Brain (organoid and tissue), 16 donors: ENCODE measurements at places on chromosomes 7 and 10.

- no peak for DNase-seq
Observed at GRCh38 chr7:30920021-30920583, 8.4 kb downstream of the AQP1 start.

DNA sequence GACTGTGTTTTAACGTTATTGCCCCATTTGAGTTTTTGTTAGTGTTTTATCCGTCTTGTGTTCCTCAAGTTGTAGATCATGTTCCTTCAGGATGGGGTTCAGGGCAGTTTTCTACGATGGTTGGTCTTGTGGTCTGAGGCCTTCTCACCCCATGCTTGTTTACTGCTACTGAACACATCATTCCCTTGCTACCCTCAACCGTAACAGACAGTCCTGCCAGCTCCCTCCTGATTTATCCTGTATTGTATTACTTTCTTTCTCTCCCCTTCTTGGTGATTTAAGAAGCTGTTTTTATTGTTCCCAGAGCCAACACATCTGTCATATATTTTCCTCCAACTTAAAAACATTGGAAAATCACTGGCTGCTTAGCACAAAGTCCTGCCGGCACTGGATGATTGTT lies 719.8 kb downstream of the INHBA start:
- no peak for DNase-seq

DNA sequence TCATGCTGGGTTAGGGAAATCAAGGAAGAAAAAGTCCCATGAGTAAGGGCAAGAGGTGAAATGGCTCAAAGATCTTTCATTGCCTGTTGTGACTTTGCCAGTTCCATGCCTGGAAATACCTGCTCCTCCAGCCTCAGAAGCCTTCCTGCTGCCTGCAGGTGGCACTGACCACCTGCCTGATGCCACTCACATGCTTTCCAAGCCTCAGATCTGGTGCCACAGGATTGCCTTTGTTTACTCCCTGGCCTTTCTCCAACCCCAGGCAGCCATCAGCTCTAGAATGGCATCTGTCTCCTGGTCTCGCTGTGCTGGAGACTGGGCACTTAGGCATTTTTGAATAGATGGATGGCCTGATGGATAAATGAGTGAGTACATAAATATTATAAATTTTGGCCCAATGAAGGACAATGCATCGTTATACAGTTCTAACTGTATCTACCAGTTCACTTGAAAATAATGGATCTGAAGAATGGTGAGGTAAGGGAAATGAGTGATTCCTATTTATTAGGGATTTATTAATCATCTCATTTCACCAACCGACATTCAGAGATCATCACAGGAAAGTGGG lies 657.2 kb downstream of the INHBA start:
- DNase-seq: peak; percentile 28

DNA sequence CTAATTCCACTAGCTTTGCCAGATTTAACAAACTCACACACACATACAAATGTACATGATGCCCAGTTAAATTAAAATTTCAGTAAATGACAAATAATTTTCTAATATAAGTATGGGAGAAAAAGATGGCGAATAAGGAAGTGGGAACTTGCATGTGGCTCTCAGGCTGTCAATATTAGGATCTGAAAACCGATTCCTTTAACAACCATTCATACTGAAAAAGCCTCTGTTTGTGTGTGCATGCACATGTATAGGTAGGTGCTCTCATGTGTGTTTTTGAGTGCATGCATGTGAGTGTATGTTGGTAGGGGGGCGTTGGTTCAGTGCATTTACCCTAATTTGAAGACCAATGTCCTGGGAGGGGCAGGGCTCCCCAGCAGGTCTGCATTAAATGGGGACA lies 125.3 kb downstream of the HTR7 start:
- no peak for DNase-seq

DNA sequence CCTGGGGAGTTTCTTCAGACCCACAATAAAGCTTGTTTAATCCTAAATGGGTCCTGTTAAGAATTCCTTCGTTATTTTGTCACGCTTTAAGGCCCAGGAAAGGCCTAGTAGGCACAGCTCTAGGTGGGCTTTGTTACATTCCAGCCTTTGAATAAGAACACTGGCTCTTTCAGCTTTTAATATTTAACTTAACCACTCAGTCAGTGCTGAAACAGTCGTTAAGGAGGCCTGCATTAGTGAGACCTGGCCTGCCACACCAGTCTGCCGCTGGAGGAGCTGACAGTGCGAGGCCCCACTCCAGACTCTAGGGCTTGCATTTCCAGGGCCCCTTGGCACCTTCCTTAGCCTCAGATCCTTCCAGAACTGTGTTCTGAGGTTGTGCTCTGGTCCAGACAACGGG lies 351.4 kb downstream of the GLRX3 start:
- DNase-seq: no peak

- DNase-seq: no peak
Observed at GRCh38 chr7:50513166-50513871, 51.9 kb downstream of the DDC start.

DNA sequence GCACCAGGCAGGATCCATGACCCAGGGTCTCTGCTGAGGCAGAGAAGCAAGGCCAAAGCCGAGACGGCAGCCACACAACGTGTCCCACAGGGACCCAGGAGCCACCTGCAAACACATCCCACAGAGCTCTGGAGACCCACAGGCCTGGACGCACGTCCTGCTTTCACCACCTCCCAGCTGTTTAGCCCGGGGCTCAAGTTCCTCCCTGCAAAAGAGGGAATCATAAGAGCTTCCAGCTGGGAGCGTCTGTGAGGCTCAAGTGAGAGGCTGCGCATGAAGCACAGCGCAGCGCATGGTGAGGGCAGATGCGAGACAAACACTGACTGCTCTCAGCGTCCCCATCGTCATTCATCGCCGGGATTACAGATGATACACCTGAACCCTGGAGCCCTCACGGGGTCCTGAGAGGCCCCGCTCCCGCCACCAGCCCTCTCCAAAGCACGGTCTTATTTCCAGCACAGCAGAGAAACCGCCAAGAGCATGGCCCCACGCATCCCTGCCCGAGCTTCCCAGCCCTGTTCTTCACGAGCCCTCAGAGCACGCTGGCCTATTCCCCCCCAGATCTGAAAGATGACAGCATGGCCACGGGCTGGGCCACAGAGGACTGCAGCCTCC lies 88.7 kb downstream of the MAD1L1 start:
- no peak for DNase-seq

GRCh38 chr10:103643381-103643780 lies 149.9 kb downstream of the NEURL1 start:
- DNase-seq: no peak

- no peak for DNase-seq
Observed at GRCh38 chr7:151508991-151509390, 10.7 kb downstream of the RHEB start.

- no peak for DNase-seq
Observed at GRCh38 chr10:78288663-78289062, 255.0 kb downstream of the RPS24 start.

GRCh38 chr10:101287997-101288635 lies 58.9 kb upstream of the LBX1 start:
- DNase-seq: no peak

DNA sequence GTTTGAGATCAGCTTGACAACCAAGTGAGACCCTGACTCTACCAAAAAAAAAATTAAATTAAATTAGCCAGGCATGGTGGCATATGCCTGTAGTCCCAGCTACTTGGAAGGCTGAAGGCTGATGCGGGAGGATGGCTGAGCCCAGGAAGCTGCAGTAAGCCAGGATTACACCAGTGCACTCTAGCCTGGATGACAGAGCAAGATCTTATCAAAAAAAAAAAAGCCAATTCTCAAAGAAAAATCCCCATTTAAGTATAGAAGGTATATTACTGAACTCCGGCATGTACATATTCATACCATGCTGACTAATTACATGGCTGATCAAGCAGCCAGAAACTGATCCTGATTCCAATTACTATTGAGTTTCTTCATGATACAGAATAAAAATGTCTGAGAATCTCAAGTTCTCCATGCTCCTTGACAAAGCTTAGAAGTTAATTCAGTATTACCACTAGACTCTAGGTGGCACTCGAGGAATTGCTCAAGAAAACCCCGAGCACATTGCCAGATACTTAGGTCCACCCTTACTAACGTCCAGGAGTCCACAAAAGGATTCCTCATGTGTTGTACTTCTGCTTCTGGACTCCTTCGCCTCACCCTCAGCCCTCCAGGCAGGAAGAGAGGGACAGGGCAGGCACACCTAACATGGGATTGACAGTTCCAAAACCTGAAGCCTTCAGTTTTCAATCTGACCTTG lies 148.9 kb downstream of the PARD3 start:
- DNase-seq: peak; percentile 79

- DNase-seq: peak; percentile 76
Observed at GRCh38 chr7:23712368-23713284, 2.6 kb downstream of the STK31 start.

- peak; percentile 39 for DNase-seq
Observed at GRCh38 chr10:46992803-46993561, 81.8 kb downstream of the PTPN20 start.
